ENCODE measurements at places on chromosomes 16 and 17.

- DNase-seq, result no peak
Measured at GRCh38 chr16:4788489-4788889, 344 bp upstream of the SEPTIN12 start.

GRCh38 chr17:9472094-9472493, 103.5 kb downstream of the STX8 start:
- no peak for DNase-seq

GRCh38 chr16:30609002-30609925, 925 bp downstream of the ZNF689 start:
- peak; percentile 20 for DNase-seq

DNA sequence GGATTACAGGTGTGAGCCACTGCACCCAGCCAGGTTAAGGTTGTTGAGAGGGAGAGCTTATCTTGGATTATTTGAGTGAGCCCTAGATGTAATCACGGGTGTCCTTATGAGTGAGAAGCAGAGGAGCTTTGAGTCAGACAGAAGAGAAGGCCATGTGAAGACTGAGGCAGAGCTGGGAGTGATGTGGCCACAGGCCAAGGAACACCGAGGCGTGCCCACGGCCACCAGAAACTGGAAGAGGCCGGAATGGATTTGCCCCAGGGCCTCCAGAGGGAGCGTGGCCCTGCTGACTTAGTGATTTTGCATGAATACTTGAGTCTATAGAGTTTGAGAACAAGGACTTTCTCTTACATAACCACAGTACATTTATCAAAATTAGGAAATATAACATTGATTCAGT, 137.7 kb downstream of the RPTOR start:
- no peak for DNase-seq

GRCh38 chr16:18829251-18829650, 27.9 kb upstream of the ARL6IP1 start:
- DNase-seq, result no peak

GRCh38 chr16:71748226-71748625, 23.7 kb upstream of the PHLPP2 start:
- no peak for DNase-seq

GRCh38 chr16:1322407-1322806, 11.0 kb upstream of the BAIAP3 start:
- no peak for DNase-seq

DNA sequence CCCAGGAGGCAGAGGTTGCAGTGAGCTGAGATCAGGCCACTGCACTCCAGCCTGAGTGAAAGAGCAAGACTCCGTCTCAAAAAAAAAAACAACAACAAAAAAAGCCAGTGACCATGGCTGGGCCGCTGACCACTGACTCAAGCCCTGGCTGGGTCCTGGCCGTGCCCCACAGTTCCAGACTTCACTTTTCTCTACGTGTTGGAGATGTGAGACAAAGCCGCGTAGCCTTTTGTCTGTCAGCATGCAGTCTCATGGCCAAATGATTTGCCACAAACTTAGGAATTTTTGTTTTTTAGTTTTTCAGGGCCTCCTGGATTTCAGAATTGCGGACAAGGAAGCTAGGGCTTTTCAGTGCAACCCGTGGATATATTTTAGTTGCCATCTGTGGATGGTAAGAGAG, 89.3 kb upstream of the CIBAR2 start:
- DNase-seq, result no peak

DNA sequence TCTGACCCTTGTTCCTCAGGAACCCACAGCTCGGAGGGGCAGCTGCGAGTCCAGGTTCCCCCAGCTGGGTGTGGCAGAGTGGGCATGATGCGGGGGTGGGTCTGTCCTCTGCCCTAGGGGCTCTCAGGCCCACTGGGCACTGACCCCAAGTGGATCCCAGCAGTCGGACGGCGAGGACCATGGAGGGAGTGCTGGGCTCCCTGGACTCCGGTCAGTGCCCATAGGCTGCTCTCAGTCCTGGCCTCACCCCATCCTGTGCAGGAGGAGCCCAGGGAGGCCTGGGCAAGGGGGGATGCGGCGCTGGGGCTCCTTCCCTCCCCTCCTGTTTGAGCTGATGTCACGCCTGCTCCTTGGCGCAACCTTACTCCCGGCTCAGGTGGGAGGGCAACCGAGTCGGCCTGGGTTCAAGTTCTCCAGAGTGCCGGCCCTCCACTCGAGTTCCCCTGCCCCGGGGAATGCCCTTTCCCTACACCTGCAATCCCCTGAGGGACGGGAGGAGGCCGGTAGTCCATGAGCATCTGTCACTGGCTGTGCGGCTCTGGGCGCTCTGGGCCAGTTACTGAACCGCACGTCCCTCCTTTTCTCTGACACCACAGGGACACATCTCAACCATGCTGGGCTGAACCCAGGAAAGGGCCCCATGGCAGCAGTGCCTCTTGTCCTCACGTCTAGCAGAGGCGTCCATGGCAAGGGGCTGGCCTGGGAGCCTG, 52.6 kb upstream of the ACSF3 start:
- no peak for DNase-seq

DNA sequence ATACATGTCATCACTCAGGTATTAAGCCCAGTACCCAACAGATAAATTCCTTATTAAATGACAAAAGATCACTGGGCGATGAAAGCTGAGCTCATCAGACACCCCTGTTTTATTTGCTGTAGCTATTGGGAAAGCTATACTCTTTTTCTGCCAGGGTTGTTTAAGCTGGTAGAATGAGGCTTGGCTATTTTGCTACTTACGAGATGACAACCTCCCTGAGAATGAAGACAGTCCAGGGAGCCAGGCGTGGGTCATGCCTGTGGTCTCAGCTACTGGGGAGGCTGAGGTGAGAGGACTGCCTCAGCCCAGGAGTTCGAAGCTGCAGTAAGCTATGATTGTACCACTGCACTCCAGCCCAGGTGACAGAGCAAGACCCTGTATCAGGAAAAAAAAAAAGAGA, 4.3 kb upstream of the SH2B1 start:
- no peak for DNase-seq

DNA sequence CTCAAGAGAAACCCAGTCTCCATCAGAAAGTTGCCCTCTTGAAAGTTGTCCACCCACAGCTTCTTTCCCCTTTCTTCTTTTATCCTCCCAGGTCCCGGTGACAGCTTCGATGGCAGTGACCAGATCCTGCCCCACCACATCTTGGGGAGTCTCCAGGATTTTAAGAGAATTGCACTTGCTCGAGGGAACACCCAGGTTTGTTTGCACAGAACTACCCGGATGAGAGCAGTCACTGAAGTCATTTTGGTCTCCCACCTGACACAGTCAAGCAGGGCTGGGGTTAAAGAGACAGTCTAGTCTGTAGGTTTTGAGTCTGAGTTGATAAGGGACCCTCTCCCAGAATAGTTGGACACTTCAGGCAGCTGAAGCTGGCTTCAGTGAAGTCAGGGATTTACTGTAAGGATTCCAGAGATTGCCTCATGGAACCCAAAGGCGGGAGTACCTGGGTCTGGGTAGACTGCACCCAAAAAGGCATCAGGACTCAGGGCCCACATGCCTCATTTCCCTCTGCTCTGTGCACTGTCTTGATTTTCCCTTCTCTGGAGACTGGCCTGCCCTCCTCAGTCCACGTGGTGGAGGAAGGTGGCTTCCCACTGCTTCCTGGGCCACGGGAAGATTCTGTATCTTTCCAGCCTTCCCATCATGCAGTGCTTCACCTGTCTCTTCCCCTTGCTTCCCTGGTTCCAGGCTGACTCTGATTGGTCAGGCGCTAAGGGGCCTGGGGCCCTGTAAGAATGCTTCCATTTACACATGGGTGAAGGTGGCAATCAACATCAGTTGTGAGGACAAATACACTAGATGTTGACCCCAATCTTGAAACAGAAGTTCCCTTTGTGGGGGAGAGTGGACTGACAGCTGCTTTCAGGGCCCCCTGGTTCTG, 9.5 kb downstream of the MYCBPAP start:
- DNase-seq, result no peak

- DNase-seq, result peak; percentile 90
Measured at GRCh38 chr16:17334096-17334495, 136.7 kb downstream of the XYLT1 start.

DNA sequence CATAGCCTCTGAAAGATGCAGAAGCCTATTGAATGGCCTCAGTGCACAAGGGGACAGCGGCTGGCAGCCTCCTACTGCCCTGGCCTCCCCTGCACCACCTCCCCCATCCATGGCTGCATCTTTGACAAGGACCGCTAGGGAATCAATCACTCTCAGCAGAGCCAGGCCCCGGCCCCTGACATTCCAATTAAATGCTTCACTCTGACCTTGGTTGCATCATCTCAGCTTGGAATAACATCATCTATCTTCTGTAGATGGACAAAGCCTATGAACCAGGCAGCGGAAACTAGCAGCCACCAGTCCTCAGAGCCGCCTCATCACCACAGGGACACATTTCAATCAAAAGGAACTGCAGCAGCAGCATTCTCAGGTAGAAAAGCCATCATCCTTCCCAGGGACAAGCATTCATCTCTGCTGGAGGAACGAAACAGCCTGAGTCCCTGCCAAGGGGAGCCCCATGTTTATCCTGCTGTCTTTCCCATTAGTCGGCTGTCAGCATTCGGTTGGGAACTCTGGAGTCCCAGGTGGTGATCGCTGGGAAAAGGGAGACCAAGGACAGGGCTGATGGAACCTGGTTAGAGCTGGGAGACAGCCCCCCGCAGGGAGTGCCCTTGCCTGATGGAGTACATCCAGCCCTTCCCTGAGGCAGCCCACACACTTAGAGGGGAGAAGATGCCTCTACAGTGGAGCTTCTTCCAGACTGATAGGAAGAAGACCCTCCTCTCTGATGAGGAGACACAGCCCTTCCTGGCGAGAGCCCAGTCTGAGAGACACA, 11.5 kb upstream of the TMEM132E start:
- no peak for DNase-seq

GRCh38 chr16:68664297-68664696, 19.2 kb downstream of the CDH3 start:
- no peak for DNase-seq

- no peak for DNase-seq
Measured at GRCh38 chr17:50805486-50805885, 29.9 kb upstream of the WFIKKN2 start.

GRCh38 chr16:67964477-67965131, 3.8 kb downstream of the SLC12A4 start:
- DNase-seq, result no peak

DNA sequence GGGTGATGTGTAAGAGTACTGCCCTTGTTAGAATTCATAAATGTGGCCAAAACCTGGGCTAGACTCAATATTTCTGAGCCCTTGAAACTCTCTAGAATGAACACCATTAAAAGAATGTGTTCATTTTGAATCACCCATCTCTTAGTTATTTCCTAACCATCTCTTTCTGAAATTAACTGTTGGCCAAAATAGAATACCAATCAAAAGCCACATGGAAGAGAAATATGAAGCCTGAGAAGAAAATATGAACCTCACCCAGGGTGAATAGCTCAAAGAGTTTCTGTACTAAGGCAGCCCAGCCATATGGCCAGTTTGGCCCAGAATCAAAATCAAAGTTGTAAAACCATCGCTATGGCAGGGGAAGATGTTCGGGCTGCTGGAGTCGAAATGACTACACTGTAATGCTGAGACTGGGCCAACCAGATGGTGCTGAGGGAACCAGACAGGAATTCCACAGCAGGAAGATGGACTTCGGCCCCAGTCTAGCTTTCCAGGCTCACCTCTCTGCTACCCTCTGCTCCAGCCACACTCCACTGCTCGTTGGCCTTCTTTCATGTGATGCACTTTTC, 154.3 kb upstream of the ZFHX3 start:
- DNase-seq, result no peak

- no peak for DNase-seq
Measured at GRCh38 chr16:87033541-87034300, 283.5 kb downstream of the C16orf95 start.

DNA sequence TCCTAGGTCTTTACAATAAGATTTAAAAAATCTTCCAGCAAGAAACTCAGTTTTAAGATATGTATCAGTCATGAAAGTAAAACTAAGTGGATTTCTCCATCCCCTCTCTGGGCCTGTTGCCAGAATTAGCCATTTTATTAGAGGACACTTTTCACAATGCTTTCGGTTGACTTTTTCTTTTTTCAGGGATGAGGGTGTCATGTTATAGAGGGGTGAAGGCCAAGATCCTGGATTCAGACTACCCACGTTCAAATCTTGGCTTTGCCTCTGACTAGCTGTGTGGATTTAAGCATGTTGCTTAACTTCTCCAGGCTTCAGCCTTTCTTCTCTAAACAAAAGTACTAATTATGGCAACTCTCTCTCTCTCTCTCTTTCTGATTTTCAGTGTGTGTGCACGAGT, 111.7 kb upstream of the COX10 start:
- no peak for DNase-seq

DNA sequence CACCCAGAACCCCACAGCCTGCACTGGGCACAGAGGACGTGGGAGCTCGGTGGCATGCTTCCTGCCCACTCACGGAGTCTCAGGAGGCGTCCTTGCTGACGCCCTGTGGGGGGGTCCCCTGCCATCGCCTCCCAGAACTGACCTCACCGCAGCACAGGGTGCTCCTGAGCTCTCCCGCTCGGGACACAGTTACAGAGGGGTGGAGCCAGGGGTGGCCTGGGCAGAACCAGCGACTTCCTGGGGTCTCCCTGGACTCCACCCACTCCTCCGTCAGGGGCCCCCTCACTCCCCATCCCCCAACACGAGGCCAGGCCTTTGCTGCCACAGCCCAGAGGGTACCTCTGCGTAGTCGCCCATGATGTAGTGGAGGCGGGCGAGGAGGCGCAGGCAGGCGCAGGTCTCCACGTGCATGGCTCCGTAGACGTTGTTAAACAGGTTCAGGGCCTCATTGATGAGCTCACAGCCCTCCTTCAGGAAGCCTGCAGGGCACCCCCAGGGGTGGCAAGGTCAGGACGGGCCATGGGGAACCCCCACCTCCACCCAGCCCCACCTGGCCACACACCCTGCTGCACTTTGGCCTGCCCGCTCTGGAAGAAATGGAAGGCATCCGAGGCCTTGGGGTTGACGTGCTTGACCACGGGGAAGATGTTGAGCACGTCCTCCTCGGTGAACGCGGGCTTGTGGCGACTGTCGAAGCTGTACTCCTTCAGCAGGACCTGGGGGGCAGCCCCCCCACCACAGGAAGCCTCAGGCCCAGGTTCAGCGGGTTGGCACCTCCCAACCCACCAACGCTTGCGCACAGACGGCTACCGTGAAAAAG, 17.8 kb downstream of the CLUH start:
- no peak for DNase-seq

GRCh38 chr17:38705803-38706504, 881 bp downstream of the MLLT6 start:
- no peak for DNase-seq

GRCh38 chr16:83967838-83968305, at the start of gene NECAB2:
Gene NECAB2, plus strand, starts transcription at chr16:83968244. Its CDS starts 405 bp downstream, at chr16:83968649.
- DNase-seq, result peak; percentile 29

- DNase-seq, result no peak
Measured at GRCh38 chr17:10156599-10156947, 41.8 kb downstream of the GAS7 start.

GRCh38 chr17:9116311-9116835, 95.1 kb downstream of the NTN1 start:
- no peak for DNase-seq
